ENCODE measurements at places on chromosomes 6 and 20. TPM values are rescaled to one million over a fixed set of nuclear protein-coding genes. Genes with fewer than 3 reads are reported as not detected.

SIRPG gene
- total RNA-seq = not detected

LAMA2 gene
- total RNA-seq = 2.4 TPM

C6orf136 gene
- 13.7 TPM for total RNA-seq

SRXN1 gene
- 6.3 TPM for total RNA-seq

SLC44A4 gene
- not detected for total RNA-seq

OTOR gene
- total RNA-seq = not detected

GRCh38 chr20:1577906-1578305 is 20.4 kb upstream of the SIRPD start:
- H3K27ac ChIP-seq = no peak overlapping the region
- H3K27me3 ChIP-seq = no peaks in the 10 kb centered on the region
- H3K36me3 ChIP-seq = no peaks in the 10 kb centered on the region
- no peak overlapping the region for H3K4me3 ChIP-seq
- no peaks in the 10 kb centered on the region for H3K4me1 ChIP-seq
- DNase-seq = no peak

DNA sequence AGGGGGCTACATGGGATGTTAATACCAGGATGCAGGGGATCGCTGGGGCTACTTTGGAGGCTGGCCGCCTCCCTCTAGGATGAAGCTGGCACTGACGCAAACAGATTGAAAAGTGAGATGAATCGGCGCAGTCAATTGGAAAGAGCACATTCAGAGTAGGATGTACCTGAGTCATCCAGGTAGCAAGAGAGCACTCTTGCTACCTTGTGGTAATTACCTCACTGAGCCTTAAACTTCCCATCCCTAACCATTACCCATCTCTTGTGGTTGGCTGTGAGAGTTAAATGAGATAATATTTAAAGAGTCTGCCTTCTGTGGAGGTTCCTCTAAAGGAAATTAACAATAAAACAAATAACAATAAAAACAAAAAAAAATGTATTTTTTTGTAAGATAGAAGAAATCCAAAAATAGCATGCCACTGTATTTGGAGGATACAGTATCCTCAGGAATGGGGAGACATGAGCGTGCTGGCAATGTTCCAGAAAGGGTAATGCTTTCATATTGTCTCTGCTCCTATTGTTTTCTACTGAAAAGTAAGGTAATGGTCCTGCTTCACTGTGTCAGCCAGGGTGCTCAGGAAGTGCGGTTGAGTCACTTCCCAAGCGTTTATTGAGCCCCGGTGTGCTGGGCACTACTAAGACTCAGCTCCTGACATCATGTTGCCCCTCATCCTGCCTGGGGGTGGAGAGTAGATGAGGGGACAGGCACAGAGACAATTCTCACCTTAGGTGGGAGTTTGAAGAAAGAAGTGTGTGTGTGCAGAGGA is 301.1 kb downstream of the EYA4 start:
- H3K27me3 ChIP-seq = peaks cover 12% of the 10 kb centered on the region
- no peaks in the 10 kb centered on the region for H3K36me3 ChIP-seq
- DNase-seq = no peak
- peaks cover 15% of the 10 kb centered on the region for H3K4me1 ChIP-seq

DNA sequence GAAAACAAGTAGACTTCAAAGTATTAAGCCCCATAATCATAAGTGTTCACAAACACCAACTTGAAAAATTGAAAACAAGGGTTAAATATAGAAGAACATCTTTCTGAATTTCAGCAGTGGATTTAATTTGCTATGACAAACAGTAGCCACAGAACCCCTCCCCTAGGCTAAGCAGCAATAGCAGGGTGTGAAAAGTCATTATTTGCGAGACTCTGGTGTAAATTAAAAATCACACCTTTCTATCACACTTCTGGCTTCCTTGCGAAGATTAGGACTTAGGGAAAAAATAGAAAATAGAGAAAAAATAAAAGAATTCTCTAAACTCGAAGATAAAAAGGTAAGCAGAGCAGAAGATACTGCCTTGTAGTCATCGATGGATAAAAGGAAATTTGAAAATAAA is 6.1 kb downstream of the SAMD3 start:
- DNase-seq = no peak
- no peak overlapping the region for H3K4me3 ChIP-seq
- no peaks in the 10 kb centered on the region for H3K36me3 ChIP-seq
- no peak overlapping the region for H3K27ac ChIP-seq
- no peaks in the 10 kb centered on the region for H3K27me3 ChIP-seq
- no peaks in the 10 kb centered on the region for H3K4me1 ChIP-seq

DNA sequence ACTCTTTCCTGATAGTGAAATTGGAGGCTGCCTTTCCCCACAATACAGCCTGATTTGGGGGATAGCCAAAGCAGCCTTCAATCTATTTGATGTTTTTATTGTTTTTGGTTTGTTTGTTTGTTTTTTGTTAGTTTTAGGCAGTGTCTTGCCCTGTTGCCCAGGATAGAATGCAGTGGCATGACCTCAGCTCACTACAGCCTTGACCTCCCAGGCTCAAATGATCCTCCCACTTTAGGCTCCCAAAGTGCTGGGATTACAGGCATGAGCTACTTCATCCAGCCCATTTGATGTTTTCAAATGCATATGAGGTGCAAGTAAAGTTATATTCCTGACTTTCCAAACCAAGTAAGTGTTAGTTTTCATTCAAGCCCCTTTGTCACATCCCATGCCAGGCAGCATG is 41.3 kb upstream of the SEC63 start:
- H3K4me1 ChIP-seq = peaks cover 23% of the 10 kb centered on the region
- H3K36me3 ChIP-seq = no peaks in the 10 kb centered on the region
- H3K27me3 ChIP-seq = peaks cover 17% of the 10 kb centered on the region

DNA sequence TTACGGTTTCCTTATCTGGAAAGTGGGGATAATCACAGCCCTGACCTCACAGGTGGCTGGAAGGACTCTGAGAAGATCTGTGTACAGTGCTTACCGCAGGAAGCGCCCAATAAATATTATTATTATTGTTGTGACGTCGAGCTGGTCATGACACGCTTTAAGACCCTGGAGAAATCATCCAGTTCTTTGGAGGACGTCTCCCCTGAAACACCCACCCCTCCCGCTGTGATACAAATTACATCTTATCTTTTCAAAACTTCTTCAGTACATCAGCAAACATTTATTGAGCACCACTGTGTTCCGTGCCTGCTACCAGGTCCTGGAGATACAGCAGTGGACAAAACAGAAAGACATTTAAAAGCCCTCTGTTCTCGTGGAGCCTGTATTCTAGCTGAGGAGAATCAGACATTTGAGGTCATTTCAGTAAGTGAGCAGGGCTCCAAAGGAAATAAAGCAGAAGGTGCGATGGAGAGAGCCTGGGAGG is 118.7 kb downstream of the CEBPB start:
- H3K4me1 ChIP-seq = peaks cover 4% of the 10 kb centered on the region
- no peak for DNase-seq
- H3K27me3 ChIP-seq = peaks cover 3% of the 10 kb centered on the region
- H3K4me3 ChIP-seq = no peak overlapping the region

DNA sequence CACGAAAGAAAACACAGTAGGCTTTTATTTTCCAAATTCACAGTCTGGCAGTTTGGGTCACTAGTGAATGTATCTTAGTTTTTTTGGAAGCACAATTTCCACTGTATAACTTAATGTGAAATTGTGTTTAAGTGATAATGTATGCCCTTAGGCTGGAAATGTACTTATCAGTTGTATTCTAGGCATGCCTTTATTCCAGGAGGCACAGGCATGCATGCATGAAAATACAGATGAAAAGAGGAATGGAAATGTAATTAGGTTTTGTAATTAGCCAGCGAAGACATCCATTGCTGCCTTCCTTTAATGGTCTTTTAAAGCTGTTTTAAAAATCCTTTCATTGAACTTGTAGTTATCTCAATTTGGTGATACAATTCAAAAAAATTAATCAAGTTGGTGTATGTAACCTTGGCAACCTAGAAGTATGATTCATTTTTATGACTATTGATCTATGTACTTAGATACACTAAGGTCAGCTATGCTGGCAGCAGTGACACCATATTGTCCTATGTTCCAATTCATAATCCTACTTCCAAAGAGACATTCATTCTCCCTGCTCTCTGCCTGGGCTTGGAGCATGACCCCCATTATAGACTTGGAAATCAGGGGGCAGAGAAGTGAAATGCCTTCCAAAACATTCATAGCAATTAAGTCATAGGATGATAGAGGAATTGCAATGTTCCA is 73.1 kb downstream of the SNAP25 start:
- H3K36me3 ChIP-seq = no peaks in the 10 kb centered on the region
- DNase-seq = no peak
- H3K27me3 ChIP-seq = no peaks in the 10 kb centered on the region
- H3K27ac ChIP-seq = no peak overlapping the region
- H3K4me1 ChIP-seq = peaks cover 20% of the 10 kb centered on the region

- no peak overlapping the region for H3K27ac ChIP-seq
- peaks cover 5% of the 10 kb centered on the region for H3K4me1 ChIP-seq
- no peak for DNase-seq
- peaks cover 15% of the 10 kb centered on the region for H3K27me3 ChIP-seq
- H3K36me3 ChIP-seq = peaks cover 3% of the 10 kb centered on the region
Measured at GRCh38 chr6:20211037-20211940, 980 bp downstream of the MBOAT1 start.

DNA sequence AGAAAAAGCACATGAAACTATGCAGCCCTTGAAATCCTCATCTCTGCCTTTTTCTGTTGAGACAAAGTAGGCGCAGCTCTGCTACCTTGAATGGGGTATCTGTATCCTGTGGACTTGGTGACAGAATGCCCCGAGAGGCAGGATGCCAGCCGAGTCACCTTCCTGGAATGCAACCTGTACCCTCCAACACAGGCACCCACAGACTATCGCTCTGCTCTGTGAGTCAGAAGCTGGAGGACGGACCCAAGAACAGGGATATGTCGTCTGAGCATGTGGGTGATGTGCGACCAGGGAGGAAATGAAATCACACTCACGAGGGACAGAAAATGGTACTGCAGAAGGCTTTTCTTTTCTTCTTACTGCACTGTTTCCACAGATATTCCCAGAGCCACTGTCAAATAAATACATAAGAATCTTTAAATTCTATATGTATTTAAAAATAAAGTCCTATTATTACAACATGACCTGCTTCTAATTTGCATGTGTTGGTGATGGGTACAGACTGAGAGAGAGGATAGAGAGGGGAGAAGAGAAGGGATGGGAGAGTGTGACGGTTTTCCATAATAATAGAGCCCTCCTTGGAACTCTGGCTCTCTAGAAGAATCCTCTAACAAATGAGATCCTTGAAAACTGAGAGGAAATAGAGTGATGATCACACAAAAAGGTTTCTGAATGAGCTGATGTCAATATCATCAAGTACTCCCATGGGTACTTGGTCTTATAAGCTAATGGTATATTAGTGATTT is 308.1 kb downstream of the FOXC1 start:
- H3K27ac ChIP-seq = no peak overlapping the region
- no peaks in the 10 kb centered on the region for H3K36me3 ChIP-seq
- no peak for DNase-seq
- no peaks in the 10 kb centered on the region for H3K27me3 ChIP-seq
- H3K4me3 ChIP-seq = no peak overlapping the region

- H3K36me3 ChIP-seq = no peaks in the 10 kb centered on the region
- no peaks in the 10 kb centered on the region for H3K27me3 ChIP-seq
- DNase-seq = no peak
- H3K27ac ChIP-seq = no peak overlapping the region
Measured at GRCh38 chr6:148578489-148578814, 168.4 kb upstream of the UST start.

DNA sequence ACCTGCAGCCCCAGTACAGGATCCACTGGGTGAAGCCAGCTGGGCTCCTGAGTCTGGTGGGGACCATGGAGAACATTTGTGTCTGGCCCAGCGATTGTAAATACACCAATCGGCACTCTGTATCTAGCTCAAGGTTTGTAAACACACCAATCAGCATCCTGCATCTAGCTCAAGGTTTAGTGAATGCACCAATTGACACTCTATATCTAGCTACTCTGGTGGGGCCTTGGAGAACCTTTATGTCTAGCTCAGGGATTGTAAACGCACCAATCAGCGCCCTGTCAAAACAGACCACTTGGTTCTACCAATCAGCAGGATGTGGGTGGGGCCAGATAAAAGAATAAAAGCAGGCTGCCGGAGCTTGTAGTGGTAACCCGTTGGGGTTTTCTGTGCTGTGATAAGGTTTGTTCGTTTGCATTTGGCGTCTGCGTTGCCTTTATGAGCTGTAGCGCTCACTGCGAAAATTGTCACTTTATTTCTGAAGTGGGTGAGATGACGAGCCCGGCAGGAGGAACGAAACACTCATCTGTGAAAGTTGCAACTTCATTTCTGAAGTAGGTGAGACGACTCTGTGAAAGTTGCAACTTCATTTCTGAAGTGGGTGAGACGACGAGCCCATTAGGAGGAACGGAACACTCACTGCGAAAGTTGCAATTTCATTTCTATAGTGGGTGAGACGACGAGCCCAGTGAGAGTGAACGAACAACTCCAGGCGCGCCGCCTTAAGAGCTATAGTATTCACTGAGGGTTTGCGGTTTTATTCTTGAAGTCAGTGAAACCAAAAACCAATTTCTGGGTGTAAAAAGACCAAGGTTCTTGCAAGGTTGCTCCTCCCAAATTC is 31.1 kb downstream of the SERPINB6 start:
- peaks cover 1% of the 10 kb centered on the region for H3K27me3 ChIP-seq
- no peak for DNase-seq
- H3K27ac ChIP-seq = no peak overlapping the region
- H3K36me3 ChIP-seq = no peaks in the 10 kb centered on the region
- H3K4me1 ChIP-seq = peaks cover 2% of the 10 kb centered on the region
- H3K4me3 ChIP-seq = no peak overlapping the region

GRCh38 chr6:148317739-148318138 is 24.9 kb upstream of the SASH1 start:
- H3K4me3 ChIP-seq = no peak overlapping the region
- DNase-seq = no peak
- peaks cover 7% of the 10 kb centered on the region for H3K4me1 ChIP-seq
- H3K27me3 ChIP-seq = peaks cover 2% of the 10 kb centered on the region

DNA sequence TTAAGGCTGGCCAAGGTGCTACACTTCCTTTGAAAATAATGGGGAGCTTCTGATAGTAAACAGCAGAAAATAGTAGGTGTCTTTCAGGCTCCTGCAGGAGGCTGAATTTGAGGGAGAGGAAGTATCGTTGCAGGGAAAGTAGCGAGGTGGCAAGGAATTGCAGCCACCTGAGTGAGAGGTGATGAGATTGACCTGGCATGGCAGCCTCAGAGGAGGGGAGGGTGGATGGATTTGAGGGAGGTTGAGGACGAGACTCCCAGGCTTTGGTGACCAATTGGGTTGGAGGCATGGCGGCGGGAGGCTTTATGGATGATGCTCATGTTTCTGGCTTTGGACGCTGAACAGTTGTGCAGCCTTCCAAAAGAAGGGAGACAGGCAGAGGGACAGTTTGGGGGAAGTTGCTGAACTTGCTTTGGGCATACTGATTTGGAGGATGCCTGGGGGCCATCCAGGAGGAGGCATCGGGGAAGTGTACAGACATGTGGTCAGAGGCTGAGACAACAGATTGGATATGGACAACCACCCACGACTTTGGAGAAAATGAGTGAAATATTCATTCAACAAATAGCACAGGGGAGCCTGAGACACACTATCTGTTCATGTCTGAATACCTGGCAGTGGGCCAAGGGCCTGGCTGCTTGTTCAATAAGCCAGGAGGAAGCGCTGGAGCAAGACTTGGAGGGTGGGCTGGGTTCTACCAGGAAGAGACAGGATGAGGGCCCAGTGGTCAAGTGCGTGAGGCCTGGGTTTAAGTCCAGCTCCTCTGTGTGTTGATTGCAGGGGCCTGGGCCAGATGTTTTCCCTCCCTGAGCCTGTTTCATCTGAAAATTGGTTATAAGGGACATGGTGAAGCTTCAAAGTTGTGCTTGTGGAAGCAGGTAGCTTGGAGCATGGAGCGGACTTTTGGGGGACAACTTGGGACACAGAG is 113.2 kb downstream of the CEBPB start:
- no peaks in the 10 kb centered on the region for H3K36me3 ChIP-seq
- H3K27ac ChIP-seq = no peak overlapping the region
- no peak overlapping the region for H3K4me3 ChIP-seq
- H3K4me1 ChIP-seq = peaks cover 7% of the 10 kb centered on the region
- DNase-seq = peak; percentile 42
- peaks cover 8% of the 10 kb centered on the region for H3K27me3 ChIP-seq
